ENCODE measurements at places on chromosomes 2 and 18.

- DNase-seq, result no peak
These were observed 15.4 kb downstream of the C2orf81 start for GRCh38 chr2:74406035-74406434.

DNA sequence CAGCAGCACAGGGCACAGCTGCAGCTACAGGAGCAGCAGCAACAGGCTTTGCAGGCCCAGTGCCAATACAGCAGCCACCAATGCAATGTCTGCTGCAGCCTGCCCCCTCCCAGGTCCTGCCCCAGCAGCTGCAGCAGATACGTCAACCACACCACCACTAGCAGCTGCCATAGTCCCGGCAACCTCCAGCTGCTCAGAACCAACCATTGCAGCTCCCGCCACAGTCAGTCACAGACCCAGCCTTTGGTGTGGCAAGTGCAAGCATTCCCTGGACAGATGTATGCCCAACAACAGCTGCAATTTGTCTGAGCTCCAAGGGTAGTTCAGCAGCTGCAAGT lies 53.3 kb upstream of the TUBA3E start:
- DNase-seq, result no peak

DNA sequence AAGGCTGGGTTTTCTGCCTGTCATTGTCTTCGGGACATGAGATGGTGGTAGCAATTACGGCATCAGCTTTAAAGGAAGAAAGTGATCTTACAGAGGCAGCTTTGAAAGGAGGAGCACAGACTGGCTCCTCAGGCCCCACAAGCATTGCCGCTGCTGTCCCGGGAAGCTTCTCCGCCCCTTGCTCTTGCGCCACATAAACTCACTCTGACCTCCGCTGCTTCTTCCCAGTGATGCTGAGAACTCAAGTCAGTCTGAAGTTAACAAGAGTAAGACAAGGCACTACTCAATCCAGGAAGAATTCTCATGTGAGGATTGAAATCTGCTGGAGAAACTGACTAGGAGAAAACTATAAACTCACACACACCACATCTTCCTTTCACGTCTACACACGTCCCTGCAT lies 112.4 kb upstream of the RIOK3 start:
- no peak for DNase-seq

DNA sequence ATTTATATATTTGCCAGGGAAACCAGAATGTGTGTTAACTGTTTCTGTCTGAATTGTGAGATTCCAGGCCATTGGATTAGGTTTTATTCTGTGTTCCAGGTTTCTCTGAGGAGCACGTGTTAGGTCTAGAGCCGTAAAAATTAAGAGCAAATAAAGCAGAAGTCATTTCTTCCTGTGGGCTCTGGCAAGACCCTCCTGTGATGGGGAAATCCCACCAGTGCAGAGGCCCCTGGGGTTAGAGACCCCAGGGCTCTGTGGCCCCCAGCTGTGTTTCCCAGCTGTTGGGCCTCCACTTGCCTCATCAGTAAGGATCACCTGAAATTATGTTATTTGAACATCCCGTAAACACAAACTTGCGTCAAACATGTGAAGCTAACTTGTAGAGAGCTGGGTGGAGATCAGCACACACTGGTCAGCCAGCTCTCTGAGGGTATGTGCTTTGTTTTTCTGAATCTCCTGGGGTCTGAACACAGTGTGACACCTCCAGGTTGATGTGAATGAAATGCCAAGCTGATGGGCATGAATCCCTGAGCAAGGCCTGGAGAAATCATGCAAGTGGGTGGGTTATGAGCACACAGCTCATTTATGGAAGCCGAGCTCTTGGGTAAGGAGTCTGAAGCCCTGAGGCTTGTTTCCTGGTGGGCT lies 50.3 kb downstream of the HK2 start:
- DNase-seq, result no peak

DNA sequence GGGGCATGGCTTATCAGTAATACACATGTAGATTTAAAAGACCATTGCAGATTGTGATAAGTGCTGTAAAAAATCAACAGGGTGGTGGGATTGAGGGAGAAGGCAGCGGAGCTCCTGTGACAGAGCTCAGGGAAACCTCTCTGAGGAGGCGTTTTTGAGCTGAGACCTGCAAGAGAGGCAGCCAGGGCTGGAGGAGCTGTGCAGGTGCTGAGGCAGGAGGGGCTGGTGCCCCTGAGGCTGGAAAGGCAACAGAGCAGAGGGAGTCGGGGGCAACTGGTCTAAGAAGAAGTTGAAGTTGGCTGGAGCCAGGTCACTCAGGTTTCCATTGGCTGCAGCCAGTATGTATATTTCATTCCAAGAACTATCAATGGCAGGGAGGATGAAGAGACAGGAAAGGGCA lies 47.6 kb downstream of the KLHL29 start:
- no peak for DNase-seq

GRCh38 chr2:99694331-99694730 lies 204.5 kb upstream of the REV1 start:
- DNase-seq, result no peak

DNA sequence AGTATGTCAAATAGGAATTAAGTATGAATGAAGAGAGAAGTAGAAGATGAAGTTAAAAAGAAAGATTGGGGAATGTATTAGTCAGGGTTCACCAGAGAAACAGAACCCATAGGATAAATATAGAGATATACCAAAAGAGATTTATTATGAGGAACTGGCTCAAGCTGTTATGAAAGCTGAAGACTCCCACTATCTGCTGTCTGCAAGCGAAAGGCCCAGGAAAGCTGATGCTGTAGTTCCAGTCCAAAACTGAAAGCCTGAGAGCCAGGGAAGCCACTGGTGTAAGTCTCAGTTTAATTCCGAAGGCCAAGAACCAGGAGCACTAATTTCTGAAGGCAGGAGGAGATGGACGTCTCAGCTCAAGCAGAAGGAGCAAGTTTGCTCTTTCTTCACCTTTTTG lies 200.9 kb upstream of the FN1 start:
- DNase-seq, result no peak

DNA sequence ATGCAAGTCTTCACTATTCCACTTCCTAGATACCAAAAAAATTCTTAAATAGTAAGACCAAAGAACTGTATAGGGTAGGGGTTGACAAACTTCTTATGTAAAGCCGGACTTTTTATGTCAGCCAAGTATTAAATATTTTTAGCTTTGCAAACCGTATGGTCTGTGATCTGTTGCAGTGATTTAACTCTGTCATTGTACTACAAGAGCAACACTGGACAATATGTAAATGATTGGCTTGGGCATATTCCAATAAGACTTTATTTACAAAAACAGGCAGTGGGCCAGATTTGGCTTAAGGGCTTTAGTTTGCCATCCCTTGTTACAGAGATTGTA lies 48.0 kb downstream of the MGAT5 start:
- DNase-seq, result no peak

DNA sequence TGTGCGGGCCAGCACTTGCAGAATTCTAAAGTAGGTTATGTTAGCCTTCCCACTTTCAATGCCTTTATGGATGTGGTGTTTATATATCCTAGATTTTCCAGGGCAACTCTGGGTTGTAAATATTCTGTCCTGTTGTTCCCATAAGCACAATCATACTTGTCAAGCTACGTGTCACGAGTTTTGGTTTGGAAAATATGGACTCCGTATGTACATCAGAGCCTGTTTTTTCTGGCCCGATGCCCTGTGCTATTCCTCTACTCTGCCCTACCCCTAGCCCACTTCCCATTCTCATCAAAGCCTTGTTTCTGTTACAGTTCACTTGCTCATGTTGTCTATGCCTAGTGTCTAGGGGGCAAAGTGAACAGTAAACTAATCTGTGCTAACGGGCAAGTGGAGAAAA lies 27.0 kb upstream of the ZEB2 start:
- DNase-seq, result no peak

DNA sequence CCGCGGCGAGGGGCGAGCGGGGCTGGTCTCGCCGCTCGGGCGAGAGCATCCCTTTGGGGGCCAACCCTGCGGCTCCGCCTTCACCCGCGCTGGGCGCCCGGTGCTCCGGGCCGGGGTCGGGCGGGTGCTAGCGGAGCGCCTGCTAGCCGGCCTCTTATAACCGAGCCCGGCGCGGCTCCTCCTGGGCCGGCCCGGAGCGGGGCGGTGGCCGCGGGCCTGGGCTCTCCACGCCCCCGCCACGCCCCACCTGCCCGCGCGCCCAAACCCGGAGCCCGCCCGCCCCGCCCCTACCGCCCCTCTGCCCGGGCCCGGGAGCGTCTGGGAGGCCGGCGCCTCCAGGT lies at the start of gene FOXI3:
Gene FOXI3 (minus strand): TSS at position 129 of the 341 bp plus-strand sequence. CDS start 158 bp downstream, outside the sequence.
- DNase-seq, result peak; percentile 38

DNA sequence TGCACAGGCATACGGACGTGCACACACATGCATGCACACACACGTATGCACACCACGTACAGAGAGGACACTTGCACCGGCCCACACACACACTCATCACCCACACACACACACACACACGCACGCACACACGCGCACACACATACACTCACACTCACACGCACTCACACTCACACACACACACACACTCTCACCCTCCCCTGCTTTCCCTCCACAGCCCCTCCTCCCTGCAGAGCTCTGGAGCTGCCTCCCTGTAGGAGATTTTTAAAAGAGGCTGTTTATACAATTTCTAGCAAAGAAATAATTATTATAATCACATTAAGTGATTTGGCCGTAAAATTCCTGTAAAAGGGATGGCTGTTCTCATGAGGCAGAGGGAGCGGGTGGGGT lies 36.5 kb upstream of the SNED1 start:
- DNase-seq, result peak; percentile 11

GRCh38 chr18:7879717-7880116 lies 312.6 kb downstream of the PTPRM start:
- no peak for DNase-seq

DNA sequence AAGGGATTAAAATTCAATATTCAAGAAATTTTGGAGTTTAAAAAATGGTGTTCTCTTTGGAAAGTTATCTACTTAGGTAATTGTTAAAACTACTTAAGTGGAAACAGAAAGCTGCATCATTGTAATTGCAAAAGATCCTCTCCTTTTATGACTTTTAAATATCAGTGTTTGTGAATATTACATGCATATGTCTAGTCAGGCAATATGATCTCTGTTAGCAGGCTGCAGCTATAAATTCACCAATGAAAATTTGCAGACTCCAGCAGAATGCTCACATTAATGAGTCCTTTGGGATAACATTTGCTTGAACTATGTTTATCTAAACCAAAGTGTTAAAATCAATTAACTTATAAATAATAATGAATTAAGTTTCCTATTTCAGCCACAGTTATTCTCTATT lies 59.2 kb upstream of the CSRNP3 start:
- DNase-seq, result no peak

- DNase-seq, result no peak
These were observed 118.9 kb upstream of the TCF4 start for GRCh38 chr18:55706898-55707297.

- no peak for DNase-seq
These were observed 136.1 kb downstream of the TMEM200C start for GRCh38 chr18:5759194-5759593.

DNA sequence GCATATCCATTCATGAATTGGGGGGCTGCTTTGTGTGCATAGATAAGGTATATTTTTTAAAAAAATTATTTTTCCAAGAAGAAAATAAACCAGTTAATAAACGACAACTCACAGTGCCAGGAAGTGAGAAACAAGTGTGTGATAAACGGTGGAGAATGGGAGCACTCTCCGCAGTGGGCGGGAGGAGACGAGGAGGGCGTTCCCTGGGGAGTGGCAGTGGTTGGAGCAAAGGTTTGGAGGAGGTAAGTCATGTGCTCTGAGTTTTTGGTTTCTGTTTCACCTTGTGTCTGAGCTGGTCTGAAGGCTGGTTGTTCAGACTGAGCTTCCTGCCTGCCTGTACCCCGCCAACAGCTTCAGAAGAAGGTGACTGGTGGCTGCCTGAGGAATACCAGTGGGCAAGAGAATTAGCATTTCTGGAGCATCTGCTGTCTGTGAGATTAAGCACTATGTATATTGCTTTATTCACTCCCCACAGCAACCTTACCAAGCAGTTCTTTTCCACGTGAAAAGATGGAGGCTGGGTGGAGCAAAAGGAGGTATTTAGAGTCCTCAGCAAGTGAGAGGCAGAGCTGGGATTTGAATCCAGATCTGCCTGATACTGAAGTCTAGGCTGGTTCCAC lies 27.0 kb upstream of the CASP8 start:
- DNase-seq, result peak; percentile 87

DNA sequence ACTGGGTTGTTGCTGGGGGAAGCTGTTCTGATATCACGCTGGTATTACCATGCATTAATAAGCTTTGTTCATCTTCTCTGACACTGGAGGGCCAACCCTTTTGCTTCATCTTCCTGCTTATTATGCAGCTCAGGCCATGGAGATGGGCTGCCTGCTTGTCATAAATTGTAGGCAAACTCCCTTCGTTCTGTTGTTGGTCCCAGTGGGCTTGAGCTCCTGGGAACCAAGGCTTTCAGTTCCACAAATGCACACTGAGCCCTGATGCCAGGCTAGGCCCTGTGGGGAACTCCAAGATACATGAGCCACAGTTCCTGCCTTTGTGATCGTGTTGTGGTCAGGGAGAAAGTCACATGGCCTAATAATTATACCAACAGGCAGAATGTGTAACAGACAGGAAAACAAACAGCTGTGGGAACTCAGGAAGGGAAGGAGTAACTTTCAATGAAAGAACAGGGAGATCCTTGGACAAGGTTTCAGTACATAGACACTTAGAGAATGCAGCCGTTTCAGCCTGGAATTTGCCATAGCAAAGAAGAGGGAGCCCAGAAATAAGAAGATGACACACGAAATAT lies 49.0 kb upstream of the BCL2L11 start:
- no peak for DNase-seq

GRCh38 chr2:69493268-69493667 lies 56.0 kb upstream of the NFU1 start:
- DNase-seq, result no peak

DNA sequence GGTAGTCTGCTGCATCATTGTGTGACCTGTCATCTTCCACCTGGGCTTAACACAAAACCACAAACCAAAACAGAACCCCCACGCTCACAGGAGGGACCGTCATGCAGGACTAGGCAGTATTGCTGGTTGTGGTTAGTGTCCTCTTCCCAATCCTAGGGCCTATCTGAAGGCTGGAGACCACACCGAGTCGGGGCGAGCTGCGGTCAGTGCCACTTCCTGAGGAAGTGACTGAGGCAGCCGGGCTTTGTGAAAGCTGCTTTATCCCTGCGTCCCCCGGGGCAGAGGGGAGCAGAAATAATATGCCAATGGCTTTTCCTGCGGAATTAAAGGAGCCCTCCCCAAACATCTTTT lies 22.9 kb downstream of the ZNF532 start:
- DNase-seq, result no peak

- DNase-seq, result no peak
These were observed 201.1 kb downstream of the ZNF804A start for GRCh38 chr2:184799379-184799778.

DNA sequence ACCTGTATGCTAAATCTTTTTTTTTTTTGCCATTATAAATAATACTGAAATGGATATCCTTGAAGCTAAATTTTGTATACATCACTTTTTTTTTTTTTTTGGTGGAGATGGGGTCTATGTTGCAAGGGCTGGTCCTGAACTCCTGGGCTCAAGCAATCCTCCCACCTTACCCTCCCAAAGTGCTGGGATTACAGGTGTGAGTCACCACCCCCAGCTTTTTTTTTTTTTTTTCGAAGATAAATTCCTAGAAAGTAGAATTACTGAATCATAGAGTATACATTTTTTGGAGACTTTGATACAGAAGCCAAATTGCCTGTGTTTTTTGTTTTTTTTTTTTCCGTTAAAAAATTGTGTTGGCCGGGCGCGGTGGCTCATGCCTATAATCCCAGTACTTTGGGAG lies 51.0 kb upstream of the MCFD2 start:
- no peak for DNase-seq

- no peak for DNase-seq
These were observed 45.0 kb upstream of the ODC1 start for GRCh38 chr2:10493075-10493633.
